ENCODE measurements at places on chromosomes 12 and 14. TPM values are rescaled to one million over a fixed set of nuclear protein-coding genes. Genes with fewer than 3 reads are reported as not detected.
A peak's percentile ranks its signal among the peaks of the same experiment; 100 is the strongest.

DNA sequence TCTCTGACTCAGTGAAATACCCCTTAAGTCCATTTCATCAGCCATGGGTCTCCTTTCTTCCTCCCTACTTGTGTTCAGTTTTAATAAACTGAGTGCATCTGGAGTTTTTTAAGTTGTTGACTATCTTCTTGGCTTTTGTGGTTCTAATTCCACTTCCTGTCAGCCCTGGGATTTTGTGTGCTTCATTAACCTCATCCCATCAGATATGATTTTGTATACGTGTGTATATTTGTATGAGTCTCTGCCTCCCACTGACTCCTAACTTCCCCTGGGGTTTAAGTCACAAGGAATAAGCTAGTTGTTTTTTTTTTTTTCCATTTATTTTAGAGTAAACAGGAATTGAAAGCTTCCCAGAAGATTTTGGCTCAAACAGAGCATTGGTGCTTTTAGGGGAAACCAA is 62.7 kb downstream of the TTLL5 start:
- H3K27me3 ChIP-seq: peaks cover 3% of the 10 kb centered on the region
- DNase-seq: no peak
- no peaks in the 10 kb centered on the region for H3K4me1 ChIP-seq
- H3K4me3 ChIP-seq: no peak overlapping the region

GRCh38 chr12:24304285-24304684 is 354.8 kb upstream of the SOX5 start:
- no peaks in the 10 kb centered on the region for H3K27me3 ChIP-seq
- H3K36me3 ChIP-seq: no peaks in the 10 kb centered on the region
- H3K4me1 ChIP-seq: no peaks in the 10 kb centered on the region
- DNase-seq: no peak
- H3K27ac ChIP-seq: no peak overlapping the region
- no peak overlapping the region for H3K4me3 ChIP-seq

DNA sequence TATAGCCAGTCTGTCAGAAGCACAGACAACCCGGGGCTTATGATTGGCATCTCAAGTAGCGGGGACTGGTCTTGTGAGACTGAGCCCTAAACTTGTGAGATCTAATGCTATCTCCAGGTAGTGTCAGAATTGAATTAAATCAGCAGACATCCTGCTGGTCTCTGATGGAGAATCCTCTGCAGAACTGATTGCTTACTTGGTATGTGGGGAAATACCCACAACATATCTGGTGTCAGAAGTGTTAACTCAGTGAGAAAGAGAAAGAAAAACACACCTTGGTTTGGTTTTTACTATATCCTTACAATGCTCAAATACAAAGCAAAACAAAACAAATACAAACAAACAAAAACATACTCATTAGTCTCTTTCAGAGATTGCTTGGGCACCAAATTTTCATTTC is 10.0 kb downstream of the SEL1L start:
- peak overlapping the region; percentile 3 for H3K27ac ChIP-seq
- H3K4me3 ChIP-seq: no peak overlapping the region
- no peaks in the 10 kb centered on the region for H3K27me3 ChIP-seq
- no peak for DNase-seq
- peaks cover 6% of the 10 kb centered on the region for H3K36me3 ChIP-seq

DNA sequence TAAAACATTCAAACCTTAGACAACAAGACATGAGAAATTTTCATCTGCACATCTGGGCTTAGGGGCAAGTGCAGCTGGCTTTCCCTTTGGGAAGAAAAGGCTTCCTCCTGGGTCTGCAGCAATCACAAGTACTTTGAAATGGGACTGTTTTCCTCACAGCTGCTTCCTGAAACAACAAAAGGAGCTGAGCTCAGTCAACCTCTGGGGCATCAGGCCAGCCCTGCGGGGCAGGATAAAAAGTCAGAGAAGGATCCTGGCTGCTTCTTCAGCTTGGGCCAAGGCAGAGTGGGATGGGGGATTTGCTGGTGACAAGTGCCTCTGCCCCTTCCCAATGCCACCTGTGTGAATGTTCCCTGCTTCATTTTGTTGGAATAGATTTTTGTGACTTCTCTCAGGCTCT is 16.2 kb upstream of the SDR39U1 start:
- H3K36me3 ChIP-seq: peaks cover 8% of the 10 kb centered on the region
- no peaks in the 10 kb centered on the region for H3K27me3 ChIP-seq
- H3K4me3 ChIP-seq: no peak overlapping the region
- no peak overlapping the region for H3K27ac ChIP-seq
- DNase-seq: no peak

DNA sequence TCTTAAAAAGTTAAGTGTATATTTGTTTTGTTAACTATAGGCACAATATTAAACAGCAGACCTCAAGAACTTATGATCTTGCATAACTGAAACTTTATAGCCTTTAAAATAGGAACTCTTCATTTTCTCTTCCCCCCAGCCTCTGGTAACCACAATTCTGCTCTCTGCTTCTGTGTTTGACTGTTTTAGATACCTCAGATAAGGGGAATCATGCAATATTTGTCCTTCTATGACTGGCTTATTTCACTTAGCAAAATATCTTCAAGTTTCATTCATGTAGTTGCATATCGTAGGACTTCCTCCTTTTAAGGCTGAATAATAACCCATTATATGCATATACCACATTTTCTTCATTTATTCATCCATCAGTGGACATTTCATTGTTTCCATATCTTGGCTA is 131.3 kb downstream of the PTPRO start:
- H3K27me3 ChIP-seq: no peaks in the 10 kb centered on the region
- no peaks in the 10 kb centered on the region for H3K4me1 ChIP-seq
- no peak for DNase-seq
- no peaks in the 10 kb centered on the region for H3K36me3 ChIP-seq
- no peak overlapping the region for H3K27ac ChIP-seq

GRCh38 chr14:100891501-100892445 is 11.7 kb downstream of the RTL1 start:
- H3K36me3 ChIP-seq: no peaks in the 10 kb centered on the region
- H3K27ac ChIP-seq: no peak overlapping the region
- DNase-seq: no peak
- peaks cover 9% of the 10 kb centered on the region for H3K27me3 ChIP-seq
- H3K4me1 ChIP-seq: no peaks in the 10 kb centered on the region

DNA sequence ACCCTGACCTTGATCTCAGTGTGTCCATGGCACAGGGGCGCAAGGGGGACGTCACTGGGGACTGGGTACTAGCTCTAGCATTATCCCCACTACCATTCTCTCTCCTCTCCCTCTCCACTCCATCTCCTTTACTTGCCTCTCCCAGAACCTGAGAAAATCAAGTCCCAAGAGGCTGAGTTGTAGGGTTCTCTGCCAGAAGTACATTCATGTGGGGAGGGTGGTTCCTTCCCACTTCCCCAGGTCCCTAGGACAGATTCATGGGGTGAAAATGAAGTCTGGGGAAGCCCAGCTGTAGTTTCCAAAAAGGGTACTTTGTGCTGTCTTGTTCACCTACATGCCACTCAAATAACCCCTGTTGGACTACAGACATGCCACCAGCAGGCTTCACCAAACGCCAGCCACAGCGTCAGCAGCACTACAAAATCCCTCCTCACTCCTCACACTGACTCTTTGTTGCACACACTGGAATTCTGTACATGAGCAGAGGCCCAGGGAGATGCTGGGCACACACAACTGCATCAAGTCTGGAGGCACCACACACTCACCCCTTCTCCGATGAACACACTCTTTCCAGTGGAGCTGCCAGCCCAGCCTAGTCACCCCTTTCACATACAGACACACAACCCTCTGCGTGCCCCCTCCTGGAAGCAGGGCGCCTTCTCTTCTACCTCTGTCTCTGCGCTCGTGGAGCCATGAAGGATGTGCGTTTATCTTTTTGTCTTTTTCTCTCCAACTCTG is 6.9 kb downstream of the RARG start:
- no peak overlapping the region for H3K4me3 ChIP-seq
- no peaks in the 10 kb centered on the region for H3K36me3 ChIP-seq
- peak overlapping the region; percentile 66 for H3K27ac ChIP-seq
- H3K4me1 ChIP-seq: peaks cover 36% of the 10 kb centered on the region

- H3K27me3 ChIP-seq: no peaks in the 10 kb centered on the region
- no peak for DNase-seq
- H3K27ac ChIP-seq: no peak overlapping the region
- H3K4me3 ChIP-seq: no peak overlapping the region
- H3K4me1 ChIP-seq: no peaks in the 10 kb centered on the region
- H3K36me3 ChIP-seq: no peaks in the 10 kb centered on the region
These were observed 25.9 kb upstream of the SPPL3 start for GRCh38 chr12:120930032-120930431.

- H3K27me3 ChIP-seq: no peaks in the 10 kb centered on the region
- no peaks in the 10 kb centered on the region for H3K36me3 ChIP-seq
- no peak overlapping the region for H3K4me3 ChIP-seq
- no peak overlapping the region for H3K27ac ChIP-seq
These were observed 43.0 kb downstream of the CCNK start for GRCh38 chr14:99524091-99524661.

DNA sequence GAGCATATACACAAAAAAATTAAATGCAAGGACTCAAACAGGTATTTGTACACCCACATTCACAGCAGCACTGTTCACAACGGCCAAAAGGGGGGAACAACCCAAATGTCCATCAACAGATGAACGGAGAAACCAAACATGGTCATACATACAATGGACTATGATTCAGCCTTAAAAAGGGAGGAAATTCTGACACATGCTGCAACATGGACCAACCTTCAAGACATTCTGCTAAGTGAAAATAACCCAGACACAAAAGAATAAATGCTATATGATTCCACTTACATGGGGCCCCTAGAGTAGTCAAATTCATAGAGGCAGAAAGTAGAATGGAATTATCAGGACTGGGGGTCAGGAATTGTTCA is 29.5 kb downstream of the ACTN1 start:
- no peaks in the 10 kb centered on the region for H3K4me1 ChIP-seq
- H3K27ac ChIP-seq: no peak overlapping the region
- no peaks in the 10 kb centered on the region for H3K27me3 ChIP-seq
- no peak for DNase-seq
- H3K4me3 ChIP-seq: no peak overlapping the region
- no peaks in the 10 kb centered on the region for H3K36me3 ChIP-seq

GRCh38 chr12:64729909-64730587 is 29.2 kb downstream of the GNS start:
- H3K4me3 ChIP-seq: peak overlapping the region; percentile 75
- H3K27ac ChIP-seq: peak overlapping the region; percentile 98
- H3K4me1 ChIP-seq: peaks cover 53% of the 10 kb centered on the region
- peak; percentile 50 for DNase-seq
- peaks cover 15% of the 10 kb centered on the region for H3K36me3 ChIP-seq

DNA sequence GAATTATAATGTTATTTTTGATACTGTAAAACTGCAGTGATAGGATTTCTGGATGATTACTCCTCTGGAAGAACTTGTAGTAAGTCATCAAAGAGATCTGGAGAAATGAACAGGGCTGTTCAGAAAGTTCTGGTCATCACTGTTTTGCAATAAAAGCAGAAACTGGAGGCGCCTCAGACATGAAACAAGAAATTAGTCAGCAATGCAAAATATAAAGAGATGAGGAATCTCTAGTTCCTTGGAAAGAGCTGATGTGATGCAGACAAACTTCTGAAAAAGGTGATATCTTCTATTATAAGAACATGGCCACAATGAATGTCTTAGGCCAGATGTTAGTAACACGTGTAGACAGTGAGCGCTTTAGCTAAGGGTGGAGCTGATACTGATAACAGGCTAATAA is 9.5 kb downstream of the ACIN1 start:
- no peak overlapping the region for H3K27ac ChIP-seq
- H3K27me3 ChIP-seq: no peaks in the 10 kb centered on the region
- DNase-seq: no peak
- H3K4me3 ChIP-seq: no peak overlapping the region

DNA sequence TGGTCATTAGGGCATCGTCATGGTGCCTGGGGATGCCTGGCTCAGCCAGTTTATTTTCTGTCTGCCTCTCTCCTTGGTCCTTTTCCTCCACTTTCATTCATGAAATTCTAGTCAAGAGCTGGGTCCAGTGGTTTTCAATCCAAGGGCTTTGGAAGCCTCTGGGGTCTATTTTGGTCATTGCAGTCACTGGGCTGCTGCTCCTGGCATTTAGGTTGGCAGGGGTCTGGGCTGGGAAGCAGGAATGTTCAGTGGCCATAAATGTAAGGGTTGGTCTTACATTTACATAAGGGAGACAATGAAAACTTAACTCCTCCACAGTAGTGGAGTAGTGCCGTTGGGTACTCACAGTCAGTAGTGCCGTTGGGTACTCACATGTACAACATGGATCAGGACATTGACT is 48.1 kb downstream of the PTPN11 start:
- H3K27me3 ChIP-seq: peaks cover 3% of the 10 kb centered on the region
- peaks cover 7% of the 10 kb centered on the region for H3K36me3 ChIP-seq
- H3K4me3 ChIP-seq: no peak overlapping the region

DNA sequence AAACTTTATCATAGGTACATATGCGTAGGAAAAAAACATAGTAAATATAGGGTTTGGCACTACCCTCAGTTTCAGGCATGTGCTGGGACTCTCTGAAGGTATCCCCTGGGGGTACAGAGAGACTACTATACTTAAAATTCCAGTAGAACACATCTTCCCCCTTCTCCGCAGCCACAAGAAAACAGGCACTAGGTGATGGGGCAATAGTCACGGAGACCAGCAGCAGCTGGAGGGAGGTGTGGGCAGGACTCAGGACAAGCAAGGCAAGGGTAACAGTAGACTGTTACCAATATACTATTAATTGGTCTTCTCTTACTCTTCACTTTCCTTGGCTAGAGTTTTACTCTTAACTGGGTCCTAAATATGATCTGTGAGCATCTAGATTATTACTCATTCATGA is 4.6 kb upstream of the PAPOLA start:
- H3K4me3 ChIP-seq: no peak overlapping the region
- H3K27ac ChIP-seq: no peak overlapping the region
- no peak for DNase-seq
- H3K27me3 ChIP-seq: peaks cover 9% of the 10 kb centered on the region

DNA sequence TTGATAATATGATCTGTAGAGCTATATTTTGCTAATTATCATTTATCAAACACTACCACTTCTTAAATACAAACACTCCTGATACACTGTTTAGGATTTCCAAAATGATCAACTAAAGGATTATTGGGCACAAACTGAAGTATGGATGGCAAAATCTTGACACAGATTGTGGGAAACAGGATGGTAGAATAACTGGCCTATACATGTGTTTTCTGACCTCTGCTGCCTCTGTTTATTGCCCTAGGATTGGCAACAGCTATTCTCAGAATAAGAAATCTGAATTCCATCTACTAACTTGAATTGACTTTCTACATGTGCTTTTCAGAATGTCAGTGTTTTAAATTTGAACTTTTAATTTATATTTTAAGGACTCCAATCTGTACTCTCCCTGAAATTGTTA is 209.1 kb downstream of the MED13L start:
- no peak for DNase-seq
- H3K4me1 ChIP-seq: peaks cover 68% of the 10 kb centered on the region
- no peaks in the 10 kb centered on the region for H3K27me3 ChIP-seq
- H3K36me3 ChIP-seq: no peaks in the 10 kb centered on the region
- H3K4me3 ChIP-seq: no peak overlapping the region

The DBX2 gene
- not detected for polyA plus RNA-seq

The SLCO1B1 gene
- polyA plus RNA-seq: not detected

The NGB gene
- not detected for polyA plus RNA-seq

The MMP14 gene
- not detected for polyA plus RNA-seq

The TTC6 gene
- polyA plus RNA-seq: not detected

The RTL1 gene
- not detected for polyA plus RNA-seq

The BCL11B gene
- polyA plus RNA-seq: 1.0 TPM

The ENDOU gene
- not detected for polyA plus RNA-seq

All from immature natural killer cell (primary cell).